ENCODE measurements at places on chromosomes 4 and X. TPM values are rescaled to one million over a fixed set of nuclear protein-coding genes. Genes with fewer than 3 reads are reported as not detected.

DNA sequence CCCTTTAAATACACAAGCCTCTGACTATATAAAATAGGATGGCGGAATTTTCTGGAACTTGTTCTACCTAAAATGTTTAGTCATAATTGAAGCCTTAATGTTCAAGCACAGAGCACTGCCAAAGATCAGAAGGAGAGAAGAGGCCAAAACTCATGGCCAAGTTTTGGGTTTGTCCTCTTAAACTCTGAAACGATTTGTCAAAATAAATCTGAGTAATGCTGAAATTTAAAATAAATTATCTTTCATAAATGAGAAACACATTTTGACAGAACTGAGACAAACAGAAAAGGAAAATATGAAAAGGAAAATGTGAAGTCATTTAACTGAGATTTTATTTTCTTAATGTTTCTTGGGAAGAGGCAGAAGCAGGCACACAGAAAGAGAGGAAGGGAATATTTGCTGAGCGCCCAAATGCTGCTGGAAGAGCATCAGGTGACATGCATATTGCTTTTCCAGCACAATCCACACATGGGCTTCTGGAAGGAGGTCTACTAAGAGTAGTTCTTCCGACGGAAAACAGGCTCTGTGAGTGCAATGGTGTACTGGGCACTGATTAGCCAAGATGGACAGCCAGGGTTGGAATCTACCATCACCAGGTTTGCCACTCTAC is 47.4 kb upstream of the ZNF518B start:
- no peak for DNase-seq

- DNase-seq: no peak
Observed at GRCh38 chr4:7738458-7739076, 201.1 kb downstream of the AFAP1 start.

- no peak for DNase-seq
Observed at GRCh38 chrX:148541584-148541940, 41.1 kb downstream of the AFF2 start.

DNA sequence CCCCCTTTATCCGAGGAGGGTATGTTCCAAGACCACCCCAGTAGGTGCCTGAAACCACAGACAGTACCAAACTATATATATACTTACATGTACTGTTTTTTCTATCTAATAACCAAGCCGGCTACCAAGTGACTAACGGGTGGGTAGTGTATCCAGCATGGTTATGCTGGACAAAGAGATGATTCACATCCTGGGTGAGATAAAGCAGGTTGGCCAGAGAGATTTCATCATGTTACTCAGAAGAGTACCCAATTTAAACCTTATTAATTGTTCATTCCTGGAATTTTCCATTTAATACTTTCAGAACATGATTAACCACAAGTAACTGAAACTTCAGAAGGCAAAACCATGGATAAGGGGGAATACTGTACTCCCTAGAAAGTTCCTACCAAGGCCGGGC is 46.5 kb downstream of the RFC1 start:
- DNase-seq: no peak

DNA sequence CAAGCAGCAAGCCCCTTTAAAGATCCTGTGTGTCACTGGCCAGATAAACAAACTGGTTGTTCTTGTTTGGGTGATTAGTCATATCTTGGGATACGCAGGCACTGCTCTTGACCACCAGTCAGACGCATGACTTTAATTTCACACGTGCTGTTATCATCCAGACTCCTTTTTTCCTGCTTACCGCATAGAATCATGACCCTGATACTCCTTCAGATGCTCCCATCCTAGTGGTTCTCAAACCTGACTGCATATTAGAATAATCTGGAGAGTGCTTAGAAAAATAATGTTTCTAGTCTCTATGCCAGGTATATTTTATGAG is 78.8 kb downstream of the CLDN22 start:
- DNase-seq: no peak

DNA sequence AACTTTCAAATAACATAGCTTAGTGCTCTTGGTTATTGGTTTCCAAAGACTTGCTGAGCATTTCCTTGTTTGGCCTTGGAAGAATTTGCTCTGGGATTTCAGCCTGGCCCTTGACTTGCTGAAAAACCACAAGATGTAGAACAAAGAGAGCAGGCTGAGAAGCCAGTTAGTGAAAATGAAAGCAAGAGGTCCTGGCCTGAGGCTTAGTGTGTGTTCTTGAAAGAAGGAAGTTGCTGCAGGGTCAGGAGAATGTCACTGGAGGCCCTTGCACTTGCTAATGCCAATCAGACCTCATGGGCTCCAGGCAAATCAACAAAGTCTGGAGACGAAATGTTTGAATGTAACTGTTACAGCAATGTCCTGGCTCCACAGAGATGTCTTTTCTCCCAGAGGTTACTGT is 79.4 kb downstream of the SYNPO2 start:
- DNase-seq: peak; percentile 47

GRCh38 chrX:38105216-38105725 is 98.9 kb downstream of the SYTL5 start:
- DNase-seq: no peak

GRCh38 chr4:140871368-140871767 is 115.2 kb upstream of the TBC1D9 start:
- peak; percentile 86 for DNase-seq

DNA sequence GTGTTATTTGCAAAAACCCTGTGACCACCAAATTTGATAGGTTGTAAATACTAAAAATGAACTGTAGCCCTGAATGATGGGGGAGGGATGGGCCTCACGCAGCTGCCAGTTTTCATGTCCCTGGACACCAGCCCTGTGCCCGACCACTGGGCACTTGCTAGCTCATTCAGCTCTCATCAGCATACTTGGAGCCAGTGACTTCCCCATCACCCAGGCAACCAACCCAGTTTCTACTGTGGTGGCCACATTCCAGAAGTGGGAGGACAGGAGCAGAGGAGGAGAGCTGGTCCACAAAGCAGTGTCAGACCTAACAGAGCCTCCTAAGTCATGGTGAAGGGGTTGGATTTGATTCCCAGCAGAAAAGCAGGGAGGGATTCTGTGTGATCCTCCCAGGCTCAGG is 128.2 kb downstream of the CPEB2 start:
- DNase-seq: no peak

DNA sequence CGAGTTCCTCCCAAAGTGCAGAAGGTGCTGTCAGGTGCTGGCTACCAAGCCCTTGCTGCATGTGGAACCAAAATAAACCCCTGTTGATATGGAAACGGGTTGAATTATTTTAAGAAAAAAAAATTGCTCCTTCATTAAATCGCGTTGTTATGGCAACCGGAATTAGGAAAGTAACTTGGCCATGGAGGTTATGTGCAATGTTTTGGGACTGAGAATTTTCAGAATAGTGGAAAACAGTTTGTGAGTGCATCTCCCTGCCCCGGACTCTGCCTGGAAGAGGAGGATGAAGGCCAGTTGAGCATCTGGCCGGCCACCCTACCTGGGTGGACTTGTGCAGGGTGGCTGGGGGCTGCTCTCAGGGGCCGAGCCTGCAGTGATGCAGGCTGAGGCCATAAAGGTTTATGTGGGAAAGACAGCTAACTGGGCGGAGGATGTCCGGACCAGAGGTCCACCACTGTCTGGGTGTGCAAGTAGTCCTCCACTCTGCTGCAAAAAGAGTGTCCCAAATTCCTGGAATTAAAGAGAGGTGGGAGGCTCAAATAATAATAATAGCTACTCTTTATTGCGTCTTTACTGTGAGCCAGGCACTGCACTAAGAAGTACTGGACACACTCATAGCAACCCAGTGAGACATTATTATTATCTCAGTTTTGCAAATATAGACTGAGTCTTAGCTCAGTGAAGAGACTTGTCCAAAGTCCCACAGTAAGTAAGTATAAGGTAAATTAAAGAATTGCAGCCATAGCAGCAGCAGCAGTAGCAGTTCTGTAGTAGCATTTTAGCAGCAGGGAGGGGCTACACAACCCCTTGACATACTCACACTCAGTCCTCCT is 20.6 kb downstream of the RTL5 start:
- no peak for DNase-seq

DNA sequence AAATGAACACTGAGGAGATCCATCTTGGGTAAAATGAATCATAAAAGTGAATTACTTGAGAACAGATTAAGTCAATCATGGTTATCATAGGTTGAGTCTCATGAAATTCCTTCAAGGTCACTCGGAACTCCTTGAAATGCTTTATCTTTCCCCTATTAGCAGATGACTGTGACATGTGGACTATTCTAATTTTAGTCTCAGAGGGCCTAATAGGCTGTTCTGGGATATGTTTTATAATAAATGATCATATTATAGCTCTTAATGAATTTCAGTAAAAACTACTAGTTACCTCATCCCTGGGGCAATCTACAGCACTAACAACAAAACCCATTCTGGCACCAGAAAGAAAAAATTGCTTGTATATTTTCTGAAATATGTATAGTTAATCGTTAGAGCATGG is 44.7 kb downstream of the SPATA4 start:
- no peak for DNase-seq

- no peak for DNase-seq
Observed at GRCh38 chr4:7968262-7968896, 28.7 kb upstream of the AFAP1 start.

DNA sequence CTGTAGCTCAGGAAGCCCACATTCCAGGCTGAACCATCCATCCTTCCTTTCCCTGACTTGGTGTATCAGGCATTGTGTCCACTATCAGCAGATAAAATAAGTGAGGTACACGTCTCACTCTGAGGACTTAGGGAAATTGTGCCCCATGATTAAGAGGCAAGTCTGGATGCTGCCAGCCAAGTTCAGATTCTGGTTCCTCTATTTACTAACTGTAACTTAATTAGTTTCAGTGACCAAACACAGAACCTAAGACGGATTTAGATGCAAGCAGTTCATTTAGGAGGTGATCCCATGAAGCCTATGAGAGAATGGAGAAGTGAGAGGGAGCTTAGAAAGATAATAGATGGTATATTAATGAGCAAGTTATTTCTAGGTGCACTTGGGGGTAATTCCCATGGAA is 56.6 kb upstream of the PACRGL start:
- no peak for DNase-seq

GRCh38 chr4:176883681-176884418 is 91.1 kb upstream of the VEGFC start:
- DNase-seq: no peak

ANAPC10 gene
- 19.0 TPM for polyA plus RNA-seq

PF4V1 gene
- polyA plus RNA-seq: not detected

RNF150 gene
- 0.46 TPM for polyA plus RNA-seq

Data from lung (tissue), 17 donors.